ENCODE measurements at places on chromosomes 7 and 10.

- no peak for DNase-seq
Measured at GRCh38 chr7:118186501-118186900, 2.5 kb downstream of the LSM8 start.

GRCh38 chr10:46079831-46080585, 33.9 kb upstream of the MSMB start:
- peak; percentile 59 for DNase-seq

DNA sequence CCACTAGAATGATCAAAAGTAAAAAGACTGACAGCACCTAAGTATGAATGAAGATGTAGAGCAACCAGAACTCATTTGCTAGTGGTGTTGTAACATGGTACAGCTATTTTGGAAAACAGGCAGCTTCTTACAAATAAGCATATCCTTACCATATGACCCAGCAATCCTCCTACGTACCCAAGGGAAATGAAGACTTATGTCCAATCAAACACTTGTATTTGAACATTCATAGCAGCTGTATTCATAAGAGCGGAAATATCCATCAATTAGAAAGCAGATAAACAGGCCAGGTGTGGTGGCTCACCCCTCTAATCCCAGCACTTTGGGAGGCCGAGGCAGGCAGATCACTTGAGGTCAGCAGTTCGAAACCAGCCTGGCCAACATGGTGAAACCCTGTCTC, 53.0 kb downstream of the KLRG2 start:
- no peak for DNase-seq

DNA sequence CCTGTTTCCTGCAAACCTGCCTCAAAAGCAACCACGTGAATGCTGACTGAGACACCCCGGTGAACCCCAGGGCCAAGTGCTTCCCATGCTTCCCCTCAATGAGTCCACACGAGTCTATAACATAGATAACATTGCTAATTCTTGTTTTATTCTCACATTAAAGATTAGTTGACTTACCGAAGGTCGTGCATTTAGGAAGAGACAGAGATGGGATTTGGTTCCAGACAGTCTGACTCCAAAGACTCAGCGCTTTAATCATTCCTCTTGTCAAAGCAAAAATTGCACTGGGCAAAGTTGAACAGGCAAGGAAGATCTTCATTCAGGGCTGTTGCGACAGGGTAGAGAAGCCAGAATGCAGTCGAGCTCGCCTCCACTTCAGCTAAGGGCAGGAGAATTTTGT, 435.6 kb upstream of the C7orf33 start:
- DNase-seq, result no peak

DNA sequence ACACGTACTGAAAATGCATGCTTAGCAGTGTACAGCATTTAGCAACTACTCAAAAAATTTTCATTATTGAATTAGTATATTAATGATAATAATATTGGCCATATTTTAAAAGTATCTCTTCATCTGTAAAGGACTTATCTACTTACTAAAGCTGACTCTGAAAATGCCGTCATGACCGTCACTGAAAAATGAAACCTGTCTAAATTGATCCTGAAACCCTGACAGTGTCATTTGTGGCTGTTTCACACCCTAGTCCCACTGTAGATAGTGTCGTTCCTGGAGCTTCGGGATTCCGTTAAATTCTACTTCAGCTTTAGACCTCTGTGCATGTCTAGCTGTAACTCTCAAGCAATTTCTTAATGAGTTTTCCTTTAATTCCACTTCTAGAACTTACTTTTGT, 35.8 kb upstream of the EZH2 start:
- no peak for DNase-seq

DNA sequence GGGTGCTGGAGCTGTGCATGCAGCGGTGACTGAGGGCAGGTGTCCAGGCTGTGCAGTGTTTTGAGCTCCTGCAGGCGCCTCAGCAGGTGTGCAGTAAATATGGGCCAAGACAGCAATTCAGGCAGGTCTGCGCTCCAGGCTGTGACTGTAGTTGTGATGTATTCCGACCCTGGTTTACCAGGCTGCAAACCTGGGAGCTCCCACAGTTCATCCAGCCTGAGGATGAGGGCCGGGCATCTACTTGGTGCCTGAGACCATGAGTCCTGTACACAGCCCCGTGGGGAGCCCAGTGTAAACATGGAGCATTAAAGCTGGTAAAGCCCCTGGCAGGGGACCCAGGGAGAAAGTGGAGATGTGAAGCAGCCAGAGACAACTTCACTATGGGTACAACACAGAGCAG, 82.8 kb downstream of the VOPP1 start:
- no peak for DNase-seq

- peak; percentile 81 for DNase-seq
Measured at GRCh38 chr10:30671026-30671616, 41.6 kb upstream of the LYZL2 start.

DNA sequence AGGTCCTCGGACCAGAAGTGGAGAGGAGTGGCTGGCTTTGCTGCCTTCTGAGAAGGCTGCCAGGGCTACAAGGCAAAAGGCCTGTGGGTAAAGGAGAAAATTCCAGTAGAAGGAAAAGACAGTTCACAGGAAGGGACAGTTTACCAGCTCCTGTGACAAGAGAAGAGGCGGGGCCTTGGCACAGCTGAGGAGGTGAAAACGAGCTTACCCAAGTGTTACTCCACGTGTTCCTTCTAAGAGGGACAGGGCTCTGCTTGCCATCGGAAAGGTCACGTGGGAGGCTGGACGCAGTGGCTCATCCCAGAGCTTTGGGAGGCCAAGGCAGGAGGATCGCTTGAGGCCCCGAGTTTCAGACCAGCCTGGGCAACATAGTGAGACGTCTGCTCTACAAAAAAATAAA, 129.4 kb upstream of the ZNF746 start:
- DNase-seq, result no peak

- no peak for DNase-seq
Measured at GRCh38 chr7:66060796-66061195, 14.8 kb upstream of the ASL start.

DNA sequence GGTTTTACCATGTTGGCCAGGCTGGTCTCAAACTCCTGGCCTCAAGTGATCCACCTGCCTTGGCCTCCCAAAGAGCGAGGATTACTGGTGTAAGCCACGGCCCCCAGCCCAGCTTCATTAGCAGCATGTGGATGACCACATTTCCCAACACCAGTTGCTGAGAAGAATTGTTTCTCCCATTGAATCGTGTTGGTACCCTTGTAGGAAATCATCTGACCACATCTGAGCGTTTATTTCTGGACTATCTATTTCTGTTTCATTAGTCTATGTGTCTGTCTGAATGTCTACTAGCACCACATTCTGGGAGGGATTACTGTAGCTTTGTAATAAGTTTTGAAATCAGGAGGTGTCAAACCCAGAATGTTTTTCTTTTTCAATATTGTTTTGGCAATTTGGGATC, 89.6 kb downstream of the LCOR start:
- no peak for DNase-seq

DNA sequence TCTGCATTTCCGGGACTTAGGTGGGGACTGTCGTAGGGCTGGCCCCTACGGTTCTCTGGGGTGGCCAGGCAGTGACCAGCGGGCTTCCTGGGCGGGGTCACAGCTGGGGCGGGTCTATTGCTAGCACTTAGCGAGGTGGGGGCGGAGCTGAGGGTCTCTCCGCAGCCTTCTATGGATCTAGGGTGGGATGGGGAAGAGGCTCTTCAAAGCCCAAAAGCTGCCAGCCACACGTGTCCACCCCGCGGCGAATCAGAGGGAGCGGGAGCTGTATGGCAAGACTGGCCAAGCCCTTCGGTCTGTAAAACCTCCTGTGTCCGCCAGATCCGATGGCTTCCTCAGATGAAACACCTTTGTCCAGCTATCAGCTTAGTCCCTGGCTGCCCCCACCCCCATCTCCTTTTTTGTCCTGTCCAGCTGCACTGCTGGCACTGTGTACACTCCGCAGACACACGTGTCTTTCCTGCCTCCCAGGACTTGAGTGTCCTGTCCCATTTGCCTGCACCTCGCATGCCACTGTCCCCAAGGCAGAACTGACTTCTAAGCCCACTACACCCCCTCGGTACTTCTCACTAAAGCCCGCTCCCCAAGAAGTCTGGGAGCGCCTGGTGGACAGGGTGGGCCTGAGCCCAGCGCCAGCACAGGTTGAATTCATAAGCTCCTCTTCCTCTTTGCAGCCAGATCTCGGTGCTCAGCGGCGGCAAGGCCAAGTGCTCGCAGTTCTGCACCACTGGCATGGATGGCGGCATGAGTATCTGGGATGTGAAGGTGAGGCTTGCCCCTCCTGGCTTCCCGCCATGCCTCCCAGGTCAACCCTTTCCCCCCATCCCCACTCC, 14.8 kb downstream of the PDAP1 start:
- no peak for DNase-seq

GRCh38 chr10:71419750-71420149, 23.0 kb downstream of the CDH23 start:
- DNase-seq, result no peak

- no peak for DNase-seq
Measured at GRCh38 chr10:113562704-113563103, 9.9 kb downstream of the HABP2 start.

DNA sequence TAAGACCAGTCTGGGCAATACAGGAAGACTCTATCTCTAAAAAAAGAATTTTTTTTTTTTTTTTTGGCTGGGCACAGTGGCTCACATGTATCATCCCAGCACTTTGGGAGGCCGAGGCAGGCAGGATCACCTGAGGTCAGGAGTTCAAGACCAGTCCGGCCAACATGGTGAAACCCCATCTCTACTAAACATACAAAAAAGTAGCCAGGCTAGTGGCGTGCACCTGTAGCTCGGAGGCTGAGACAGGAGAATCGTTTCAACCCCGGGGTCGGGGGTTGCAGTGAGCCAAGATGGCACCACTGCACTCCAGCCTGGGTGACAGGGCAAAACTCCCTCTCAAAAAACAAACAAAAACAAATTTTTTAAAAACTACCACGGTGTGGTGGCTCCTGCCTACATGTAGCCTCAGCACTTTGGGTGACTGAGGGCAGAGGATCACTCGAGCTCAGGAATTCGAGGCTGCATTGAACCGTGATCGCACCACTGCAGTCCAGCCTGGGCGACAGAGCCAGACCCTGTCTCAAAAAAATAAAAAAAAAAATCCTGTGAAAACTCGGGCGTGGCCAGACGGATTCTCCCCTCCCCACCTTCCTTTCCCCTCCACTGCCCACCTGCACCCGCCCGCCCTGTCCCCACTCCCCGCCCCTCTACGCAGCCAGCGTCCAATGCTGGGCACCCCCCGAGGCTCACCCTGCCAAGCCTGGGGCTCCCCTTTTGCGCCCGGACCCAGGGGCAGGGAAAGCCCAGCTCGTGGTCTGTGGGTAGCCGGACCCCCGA, 745 bp upstream of the ORAI2 start:
- DNase-seq, result no peak
